CD4-positive, alpha-beta memory T cell (primary cell): ENCODE measurements at places on chromosomes 13 and 19.

- no peak for DNase-seq
Observed at GRCh38 chr13:107252428-107252827, 684.5 kb upstream of the ARGLU1 start.

GRCh38 chr19:58398087-58398486 lies 2.6 kb downstream of the RNF225 start:
- no peak for DNase-seq

DNA sequence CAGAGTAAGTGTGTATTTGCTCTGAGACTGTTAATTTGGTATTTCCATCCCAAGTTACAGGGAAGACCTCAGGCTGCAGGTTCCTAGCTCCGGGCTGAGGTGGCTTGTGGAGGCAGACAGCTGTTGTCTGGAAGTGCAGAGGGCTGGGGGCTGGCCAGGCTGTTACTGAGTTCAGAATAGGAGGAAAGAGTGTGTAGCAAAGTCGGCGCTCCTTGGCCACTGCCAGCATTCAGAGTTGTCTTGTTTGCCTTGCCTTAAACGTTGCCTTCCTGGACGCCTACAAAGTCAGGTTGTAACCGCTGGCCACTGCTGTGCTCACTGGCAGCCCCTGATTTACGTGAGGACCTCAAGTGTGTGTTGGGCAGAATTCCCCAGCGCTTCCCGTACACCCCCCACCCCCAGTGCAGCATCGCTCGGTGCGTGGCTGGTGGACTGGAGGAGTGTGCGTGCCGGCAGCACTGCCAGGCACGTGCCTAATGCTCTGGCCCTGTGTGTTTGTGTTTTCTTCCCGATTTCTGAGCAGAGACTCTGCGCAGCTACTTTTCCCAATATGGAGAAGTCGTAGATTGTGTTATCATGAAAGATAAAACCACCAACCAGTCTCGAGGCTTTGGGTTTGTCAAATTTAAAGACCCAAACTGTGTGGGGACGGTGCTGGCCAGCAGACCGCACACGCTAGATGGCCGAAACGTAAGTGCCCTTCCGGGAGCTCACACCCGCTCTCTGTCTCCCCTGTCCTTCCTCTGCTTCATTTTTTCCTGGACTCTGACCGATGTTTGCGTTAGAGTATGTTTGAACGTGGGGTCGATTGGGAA lies 10.5 kb downstream of the DAZAP1 start:
- DNase-seq: no peak

DNA sequence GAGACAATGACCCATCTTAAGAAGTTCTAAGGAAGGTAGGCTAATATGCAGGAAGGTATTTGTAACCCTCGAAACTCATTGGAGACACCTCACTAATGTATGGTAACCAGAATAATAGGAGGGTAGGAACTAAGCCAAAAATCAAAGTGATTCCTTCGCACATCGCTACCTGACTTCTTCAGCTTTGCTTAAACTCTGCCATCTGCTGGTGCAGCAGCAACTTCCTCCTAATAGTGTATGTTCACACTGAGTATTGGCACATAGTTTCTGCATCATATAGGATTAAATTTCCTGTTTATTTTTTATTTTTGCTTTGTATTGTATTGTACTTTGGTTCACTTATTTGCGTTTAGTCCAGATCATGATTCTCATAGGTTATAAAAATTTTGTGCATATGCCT lies 676.2 kb downstream of the GPC5 start:
- no peak for DNase-seq

- DNase-seq: no peak
Observed at GRCh38 chr13:79681069-79681468, 200.1 kb downstream of the NDFIP2 start.

GRCh38 chr13:113153810-113154748 lies 4.4 kb upstream of the PROZ start:
- peak; percentile 74 for DNase-seq

GRCh38 chr19:27679399-27679798 lies 1533.6 kb downstream of the UQCRFS1 start:
- no peak for DNase-seq

DNA sequence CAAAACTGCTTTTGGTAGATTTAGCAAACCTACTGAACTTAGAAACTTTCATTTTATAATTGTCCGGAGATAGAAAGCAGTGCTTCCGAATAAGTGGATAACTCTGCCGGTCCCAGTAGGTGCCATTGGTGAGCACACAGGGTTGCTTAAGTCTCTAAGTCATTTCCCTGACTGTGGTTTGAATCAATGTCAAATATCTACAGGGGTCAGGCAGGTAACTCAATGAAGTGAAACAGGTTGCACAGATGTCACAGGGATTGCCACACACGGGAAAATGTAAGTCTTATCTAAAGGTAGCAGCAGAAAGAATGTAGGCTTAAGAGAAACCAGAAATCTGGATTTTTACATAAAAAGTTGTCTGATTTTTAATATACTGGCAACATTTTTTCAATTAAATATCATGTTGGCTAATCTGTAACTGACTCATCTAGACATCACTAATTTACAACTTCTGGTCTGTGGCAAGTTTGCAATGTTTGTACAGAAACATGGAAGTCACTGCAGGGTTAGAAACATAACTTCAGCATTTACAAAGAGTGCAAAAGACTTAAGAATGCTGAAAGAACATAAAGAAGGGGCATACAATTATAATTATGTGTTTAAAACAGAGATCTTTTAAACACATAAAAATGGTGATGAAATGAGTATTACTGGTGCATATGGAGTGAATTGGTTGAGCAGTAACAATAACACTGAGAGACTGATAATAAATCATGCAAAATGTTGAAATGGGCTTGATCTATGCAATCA lies 14.3 kb upstream of the LRRC63 start:
- DNase-seq: no peak

- DNase-seq: no peak
Observed at GRCh38 chr19:19530423-19530804, 1.7 kb downstream of the YJEFN3 start.

GRCh38 chr13:31703780-31704179 lies 35.5 kb upstream of the RXFP2 start:
- DNase-seq: no peak

- no peak for DNase-seq
Observed at GRCh38 chr19:3020321-3020960, 8.6 kb downstream of the TLE2 start.

GRCh38 chr19:30448386-30449077 lies 76.3 kb downstream of the ZNF536 start:
- no peak for DNase-seq

- DNase-seq: no peak
Observed at GRCh38 chr13:78485803-78486202, 117.5 kb downstream of the POU4F1 start.

DNA sequence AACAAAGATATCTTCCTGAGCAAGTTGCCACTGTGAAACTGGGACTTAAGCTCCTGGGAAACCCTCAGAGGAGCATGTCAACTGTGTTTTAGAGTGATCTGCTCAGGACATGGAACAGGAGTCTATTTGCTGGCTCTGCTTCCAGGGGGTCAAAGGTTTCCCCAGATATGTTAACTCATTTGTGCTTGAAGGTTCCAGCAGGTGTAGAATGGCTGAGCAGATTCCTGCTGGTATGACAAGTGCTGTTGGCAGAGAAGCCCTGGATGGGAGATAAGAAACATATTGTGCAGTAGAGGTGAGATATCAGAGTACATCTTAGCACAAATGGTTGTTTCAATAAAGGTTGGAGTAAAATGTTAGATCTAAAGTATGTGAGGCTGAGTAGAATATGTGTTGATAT lies 282.7 kb upstream of the DACH1 start:
- no peak for DNase-seq

- no peak for DNase-seq
Observed at GRCh38 chr13:48319531-48320398, 16.2 kb downstream of the RB1 start.

DNA sequence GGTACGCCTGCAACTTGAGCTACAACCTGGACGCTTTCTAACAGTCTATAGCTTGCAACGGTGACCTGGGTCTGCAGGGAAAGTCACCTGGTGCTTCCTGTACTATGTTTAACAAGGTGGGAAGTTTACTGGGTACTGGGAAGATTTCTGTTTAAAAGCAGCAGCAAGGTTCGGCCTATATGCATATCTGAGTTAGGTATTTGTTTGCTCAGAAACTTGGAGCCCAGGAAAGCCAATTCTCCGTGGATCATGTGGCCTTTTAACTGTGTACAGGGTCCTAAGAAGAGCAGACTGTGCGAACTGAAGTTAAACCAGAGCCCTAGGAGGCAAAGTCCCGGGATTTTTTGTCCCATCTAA lies 103.1 kb downstream of the STK24 start:
- DNase-seq: no peak

DNA sequence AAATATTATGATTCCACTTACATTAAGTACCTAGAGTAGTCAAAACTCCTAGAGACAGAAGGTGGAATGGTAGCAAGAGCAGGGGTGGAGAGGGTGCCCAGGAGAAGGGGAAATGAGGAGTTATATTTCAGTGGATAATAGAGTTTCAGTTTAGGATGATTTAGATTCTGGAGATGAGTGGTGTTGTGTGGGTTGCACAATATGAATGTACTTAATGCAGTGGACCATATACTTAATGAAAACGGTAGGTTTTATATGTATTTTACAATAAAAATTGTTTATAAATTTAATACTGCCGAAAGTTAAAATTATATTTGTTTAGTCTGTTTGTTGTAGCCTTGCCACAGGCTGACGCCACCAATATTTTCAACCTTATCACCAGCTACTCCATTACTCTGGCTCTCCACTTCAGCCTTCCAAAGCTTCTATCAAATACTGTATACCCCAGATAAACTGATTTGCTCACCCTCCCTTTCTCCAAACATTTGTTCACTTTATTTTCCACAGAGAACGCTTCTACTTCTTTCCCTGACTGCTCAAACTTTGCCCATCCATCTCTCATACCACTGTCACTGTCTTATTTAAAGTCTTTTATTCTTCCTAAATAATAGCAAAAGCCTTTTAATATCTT lies 1.4 kb upstream of the RBM26 start:
- no peak for DNase-seq

DNA sequence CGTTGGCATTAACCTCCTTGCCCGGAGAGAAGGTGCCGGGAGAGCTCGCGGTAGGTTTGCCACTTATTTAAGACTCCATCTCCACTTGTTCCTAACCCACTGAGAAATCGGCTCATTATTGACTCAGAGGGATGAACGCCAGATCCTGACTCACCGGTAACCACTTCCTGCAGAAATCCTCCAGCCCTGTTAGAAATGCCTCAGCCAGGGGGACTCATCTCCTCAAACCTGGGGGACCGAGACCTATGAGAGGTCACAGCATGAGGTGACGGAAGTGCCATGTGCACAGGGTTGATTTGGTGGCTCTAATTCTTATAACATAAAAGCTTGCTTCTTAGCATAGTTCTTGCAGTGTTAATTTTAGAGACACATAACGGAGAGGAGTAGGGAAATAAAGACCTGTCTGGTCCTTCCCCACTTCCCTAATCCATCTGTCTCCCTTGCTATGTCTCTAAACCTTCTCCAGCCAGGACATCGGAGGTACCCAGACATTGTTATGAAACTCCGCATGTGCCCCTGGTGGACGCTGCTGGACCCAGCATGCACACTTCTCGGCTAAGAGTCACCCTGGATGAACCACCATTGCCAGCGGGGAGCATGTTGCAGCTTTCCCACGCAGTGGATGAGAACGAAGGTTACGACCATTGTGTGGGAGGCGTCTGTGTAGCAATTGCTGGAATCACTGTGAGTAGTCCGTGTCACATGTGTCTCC lies 158.9 kb downstream of the EFNB2 start:
- DNase-seq: no peak

DNA sequence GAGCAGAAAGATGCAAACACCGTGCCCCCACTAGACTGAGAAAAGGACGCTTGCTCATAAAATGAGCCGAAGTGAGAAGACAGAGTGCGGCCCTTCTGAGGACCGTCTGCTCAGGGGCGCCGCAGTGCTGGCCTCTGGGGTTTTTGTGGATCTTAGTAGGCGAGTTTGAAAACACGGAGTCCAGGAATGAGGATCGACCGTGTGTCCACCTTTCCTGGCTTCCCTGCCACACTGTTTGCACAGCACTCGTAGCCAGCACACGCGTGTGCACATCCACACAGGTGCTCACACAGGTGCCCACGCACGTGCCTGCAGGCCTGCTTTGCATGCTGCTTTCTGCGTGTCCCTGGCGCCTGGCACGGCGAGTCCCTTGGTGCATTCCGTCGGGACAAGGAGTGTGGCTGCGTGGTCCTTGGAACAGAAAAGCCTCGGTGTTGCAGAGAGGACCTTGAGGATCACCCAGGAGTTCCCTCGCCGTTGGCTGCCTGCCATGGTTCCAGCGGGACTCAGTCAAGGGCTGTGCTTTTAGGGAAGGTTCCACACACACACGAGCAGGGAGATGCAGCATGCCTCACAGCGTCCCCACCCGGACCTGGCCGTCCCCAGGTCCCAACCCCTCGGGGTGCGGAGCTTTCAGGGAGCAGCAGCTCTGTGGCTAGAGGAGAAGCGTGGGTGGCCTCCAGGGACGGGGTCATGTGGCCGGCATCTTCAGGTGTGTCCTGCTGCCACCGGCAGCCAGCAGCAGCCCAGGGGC lies 10.1 kb upstream of the ZNF554 start:
- DNase-seq: no peak

DNA sequence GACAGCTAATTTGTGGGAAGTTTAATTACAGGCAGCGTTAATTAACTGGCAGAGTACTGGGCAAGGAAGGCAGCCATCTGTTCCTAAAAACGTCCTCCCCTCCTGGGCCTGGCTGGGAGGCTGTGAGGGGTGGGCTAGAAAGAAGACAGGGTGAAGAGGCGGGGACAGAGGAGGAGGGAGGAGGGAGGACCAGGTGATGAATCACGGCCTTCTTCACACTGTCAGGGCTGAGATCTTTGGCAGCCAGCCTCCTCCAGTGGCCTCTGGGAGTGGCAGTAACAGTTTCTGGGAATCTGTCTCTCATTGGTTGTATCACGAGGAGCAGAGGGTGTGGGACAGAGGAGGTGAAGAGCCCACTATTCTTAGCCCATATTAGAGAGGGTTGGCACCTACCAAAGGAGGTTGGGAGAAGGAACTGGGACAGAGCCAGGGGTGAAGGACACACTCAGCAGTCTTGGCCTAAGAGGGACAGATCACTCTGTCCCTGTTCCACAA lies 9.6 kb upstream of the ZNRF4 start:
- no peak for DNase-seq

GRCh38 chr19:35524181-35524837 lies 3.8 kb downstream of the SBSN start:
- no peak for DNase-seq

GRCh38 chr19:10137751-10138682 lies 18.3 kb upstream of the EIF3G start:
- DNase-seq: no peak

DNA sequence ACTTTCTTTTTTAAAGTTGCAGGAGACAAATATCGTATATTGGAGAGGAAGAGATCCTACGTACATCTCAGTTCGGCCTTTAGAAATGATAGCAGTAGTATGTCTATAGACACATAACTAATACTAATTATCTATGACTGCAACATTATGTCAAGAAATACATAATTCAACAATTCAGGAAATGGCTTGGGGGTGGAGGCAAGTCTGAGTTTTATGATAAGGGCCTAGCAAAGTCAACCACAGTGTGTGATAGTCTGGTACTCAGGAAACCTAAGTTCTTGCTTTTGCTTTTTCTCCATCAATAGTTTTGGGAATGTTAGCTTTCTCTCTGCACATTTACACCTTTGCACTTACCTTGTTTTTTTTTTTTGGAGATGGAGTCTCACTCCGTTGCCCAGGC lies 27.5 kb upstream of the OBI1 start:
- DNase-seq: no peak
